ENCODE measurements at places on chromosomes 7 and 10.

- DNase-seq = no peak
Observed at GRCh38 chr7:11655642-11656041, 176.4 kb downstream of the THSD7A start.

DNA sequence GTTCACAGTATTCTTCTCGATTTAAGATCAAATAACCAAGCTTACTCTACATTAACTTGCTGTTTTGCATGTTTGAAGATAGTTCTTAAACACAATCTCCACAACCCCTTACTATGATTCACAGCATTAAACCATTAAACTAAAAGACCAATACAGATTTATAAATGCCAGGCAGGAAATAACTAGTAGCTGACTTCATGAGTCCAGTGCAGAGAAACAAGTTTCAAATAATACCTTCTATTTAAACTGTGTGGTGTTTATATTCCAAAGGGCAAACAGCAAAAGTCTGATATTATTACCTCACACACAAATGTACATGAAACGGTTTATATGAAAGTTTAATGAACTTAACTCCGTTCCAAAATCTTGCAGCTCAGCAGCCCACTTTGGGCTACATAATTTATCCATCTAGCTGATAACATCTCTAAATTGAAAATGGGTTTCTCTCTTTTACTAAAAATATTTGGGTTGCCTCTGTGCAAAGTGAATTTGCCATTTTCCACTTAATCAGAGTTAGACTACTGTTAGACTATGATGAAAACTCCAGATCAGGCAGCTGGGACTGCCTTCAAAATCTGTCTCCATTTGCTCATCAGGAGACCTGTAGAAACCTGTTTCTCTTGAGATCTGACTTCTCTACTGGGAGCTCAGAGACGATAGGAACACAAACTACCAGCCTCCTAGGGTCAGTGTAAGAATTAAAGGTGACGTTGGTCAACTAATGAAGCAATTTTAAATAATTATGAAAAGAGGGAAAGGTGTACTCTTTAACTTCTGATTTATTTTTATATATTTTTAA is 287.3 kb downstream of the FZD1 start:
- DNase-seq = no peak

GRCh38 chr10:78448470-78448869 is 414.8 kb downstream of the RPS24 start:
- DNase-seq = no peak

DNA sequence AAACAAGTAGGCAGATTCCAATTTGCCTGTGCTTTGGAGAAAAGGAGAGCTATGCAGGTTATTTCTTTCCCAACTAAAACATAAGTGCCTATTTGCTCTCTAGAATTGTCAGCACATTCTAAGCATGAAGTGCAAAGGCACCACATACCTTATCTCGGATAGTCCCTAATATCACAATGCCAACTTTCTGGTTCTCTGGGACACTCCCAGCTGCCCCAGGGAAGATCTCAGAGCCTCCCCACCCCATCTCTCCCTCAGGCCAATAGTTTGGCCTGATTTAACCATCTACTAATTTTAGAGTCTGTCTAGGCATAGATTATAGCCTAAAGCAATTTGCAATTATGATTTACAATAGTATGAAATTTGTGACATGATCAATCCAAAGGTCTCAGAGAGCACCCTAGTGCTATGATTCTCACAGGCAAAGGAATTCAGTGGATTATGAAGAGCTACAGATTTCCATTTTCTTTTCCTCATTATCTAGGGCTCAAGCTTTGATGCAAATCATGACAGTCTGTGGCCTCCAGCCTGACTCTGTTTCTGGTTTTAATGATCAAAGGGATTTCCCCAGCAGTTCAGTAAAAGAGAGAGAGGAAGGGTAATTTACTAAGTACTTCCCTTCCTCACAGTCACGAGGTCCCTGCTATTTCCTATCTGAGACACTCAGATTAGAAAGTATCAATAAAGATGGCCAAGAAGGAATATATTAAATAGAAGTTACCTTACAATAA is 29.0 kb upstream of the IL6 start:
- DNase-seq = no peak

- no peak for DNase-seq
Observed at GRCh38 chr7:104127204-104127603, 80.6 kb downstream of the ORC5 start.

- DNase-seq = no peak
Observed at GRCh38 chr10:54094321-54094720, 706.7 kb downstream of the PCDH15 start.

DNA sequence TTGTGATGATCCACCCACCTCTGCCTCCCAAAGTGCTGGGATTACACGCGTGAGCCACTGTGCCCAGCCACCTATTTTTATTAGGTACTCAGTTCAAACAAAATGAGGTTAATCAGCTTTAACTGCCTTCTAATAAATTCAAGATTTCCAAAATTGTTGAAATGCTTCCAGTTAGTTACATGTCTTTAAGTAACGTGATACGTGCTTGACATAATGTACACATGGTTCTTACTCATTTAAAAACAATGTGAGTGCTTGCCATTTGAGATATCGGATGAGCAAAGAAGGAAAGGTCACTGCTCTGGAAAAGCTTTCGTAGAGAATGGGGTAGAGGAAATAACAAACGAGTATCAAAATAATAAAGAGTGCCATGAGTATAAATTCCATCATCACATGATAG is 83.6 kb downstream of the KMT2E start:
- peak; percentile 95 for DNase-seq

- no peak for DNase-seq
Observed at GRCh38 chr10:121935702-121936101, 7.9 kb upstream of the ATE1 start.

- DNase-seq = peak; percentile 34
Observed at GRCh38 chr7:11328309-11328708, 354.6 kb downstream of the PHF14 start.

GRCh38 chr10:17805921-17806577 is 3.1 kb upstream of the MRC1 start:
- no peak for DNase-seq

DNA sequence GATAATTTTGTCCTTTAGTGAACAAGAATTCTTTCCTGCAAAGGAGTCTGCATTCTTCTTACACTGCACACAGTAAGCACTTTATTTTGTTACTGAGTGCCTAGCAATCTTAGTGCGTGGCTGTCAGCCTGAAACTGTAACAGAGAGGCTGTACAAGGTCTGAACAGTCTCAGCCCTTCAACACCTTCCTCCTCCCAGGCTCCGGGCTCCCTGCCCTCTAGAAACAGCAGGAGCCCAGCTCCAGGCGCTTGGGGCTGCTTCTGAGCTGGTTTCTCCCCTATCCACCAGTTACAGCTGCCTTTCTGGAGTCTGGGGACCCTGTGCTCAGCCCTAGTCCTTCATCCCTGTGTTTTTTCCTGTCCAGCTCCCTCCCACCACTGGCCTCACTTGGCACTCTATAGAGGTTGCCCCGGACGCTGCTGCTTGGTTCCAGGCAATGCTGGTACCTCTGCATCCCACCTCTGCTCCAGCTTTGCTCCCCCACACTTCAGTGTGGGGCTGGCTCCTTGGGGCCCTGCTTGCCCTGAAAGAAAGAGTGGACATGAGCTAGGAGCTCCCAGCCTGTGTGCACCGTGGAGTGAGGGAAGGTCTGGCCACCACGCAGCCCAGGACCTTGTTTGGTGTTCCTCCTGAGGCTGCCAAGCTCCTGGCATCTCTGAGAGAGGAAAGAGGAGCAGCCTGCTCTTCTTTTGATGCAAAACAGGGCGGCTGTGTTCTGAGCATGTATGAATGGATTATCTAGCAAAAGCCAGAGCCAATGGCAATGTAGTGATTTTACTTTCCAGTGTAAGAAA is 251.2 kb upstream of the GRB10 start:
- no peak for DNase-seq

GRCh38 chr10:23331567-23332301 is 12.9 kb downstream of the C10orf67 start:
- DNase-seq = peak; percentile 94

DNA sequence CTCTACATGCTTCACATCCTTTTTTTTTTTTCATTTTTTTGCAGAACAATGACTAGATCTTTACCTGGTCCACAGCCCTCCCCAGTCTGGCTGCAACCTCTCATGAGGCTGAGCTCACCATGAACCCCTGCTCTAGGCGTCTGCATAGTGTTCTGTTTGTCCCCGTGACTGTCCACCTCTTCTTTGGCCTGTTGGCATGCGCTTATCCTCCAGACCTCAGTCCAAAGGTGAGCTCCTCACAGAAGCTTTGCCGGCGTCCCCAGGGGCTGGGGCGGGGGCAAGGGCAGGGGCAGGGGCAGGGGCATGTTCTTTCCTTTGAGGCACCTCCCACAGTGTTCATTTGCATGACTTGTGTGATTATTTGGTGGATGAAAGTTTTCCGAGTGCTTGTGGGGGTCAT is 218.4 kb upstream of the ZNF32 start:
- DNase-seq = no peak

GRCh38 chr7:525740-526139 is 6.1 kb upstream of the PDGFA start:
- DNase-seq = no peak

GRCh38 chr7:152395112-152395511 is 40.7 kb downstream of the KMT2C start:
- peak; percentile 68 for DNase-seq

DNA sequence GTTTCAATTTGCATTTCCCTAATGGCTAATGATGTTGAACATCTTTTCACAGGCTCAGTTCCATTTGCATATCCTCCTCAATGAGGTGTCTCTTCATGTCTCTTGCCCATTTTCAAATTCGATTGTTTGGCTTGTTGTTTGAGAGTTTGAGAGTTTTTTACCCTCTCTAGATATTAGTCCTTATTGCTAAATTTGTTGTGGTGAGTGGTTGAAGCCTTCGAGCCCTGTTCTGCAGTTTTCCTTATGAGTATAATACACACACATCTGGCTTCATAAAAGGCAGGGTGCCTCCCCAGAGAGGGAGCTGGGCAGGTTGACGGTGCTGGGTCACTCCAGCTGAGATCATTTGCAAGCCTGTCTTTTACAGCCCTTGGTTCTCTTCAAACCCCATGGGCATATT is 65.1 kb downstream of the RGS10 start:
- DNase-seq = no peak

DNA sequence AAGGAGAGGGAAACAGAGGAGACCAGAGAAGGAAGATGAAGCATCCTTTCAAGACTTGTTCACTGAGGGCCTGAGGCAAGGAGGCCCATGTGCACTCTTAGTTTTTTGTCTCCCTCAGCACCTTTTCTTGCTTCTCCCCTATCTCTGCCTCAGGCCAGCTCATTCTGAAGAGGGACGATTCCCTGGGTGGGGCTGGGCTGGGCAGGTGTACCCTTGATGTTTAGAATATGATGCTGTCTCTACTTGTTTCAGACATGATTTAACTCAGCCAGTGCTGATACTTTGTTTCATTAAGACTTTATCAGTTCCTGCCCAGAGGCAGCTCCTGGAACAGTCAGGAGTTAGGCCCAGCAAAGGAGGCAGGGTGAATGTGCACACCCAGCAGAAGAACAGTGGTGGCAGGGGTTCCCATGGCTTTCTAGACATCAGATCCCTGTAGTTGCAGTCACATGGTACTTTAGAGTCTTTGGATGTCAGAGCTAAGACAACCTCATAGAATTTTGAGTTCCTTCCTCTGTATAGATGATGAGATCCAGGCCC is 3.4 kb downstream of the PRXL2A start:
- DNase-seq = no peak

DNA sequence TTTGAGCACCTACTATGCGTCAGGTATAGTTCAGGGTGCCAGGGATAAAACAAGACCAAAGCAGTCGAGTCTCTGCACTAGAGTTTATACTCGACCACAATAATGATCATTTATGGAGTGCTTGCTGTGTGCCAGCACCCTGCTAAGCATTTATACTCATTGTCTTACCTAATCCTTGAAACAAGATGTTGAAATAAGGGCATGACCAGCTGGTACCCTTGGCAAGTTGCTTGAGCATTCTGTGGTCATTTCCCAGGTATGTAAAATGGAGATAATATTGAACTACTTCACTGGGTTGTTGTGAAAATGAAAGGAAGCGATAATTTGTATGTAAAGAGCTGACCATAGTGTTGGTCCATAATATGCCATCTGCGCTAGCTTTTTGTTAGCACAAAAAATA is 185.4 kb downstream of the CYP26A1 start:
- DNase-seq = no peak

DNA sequence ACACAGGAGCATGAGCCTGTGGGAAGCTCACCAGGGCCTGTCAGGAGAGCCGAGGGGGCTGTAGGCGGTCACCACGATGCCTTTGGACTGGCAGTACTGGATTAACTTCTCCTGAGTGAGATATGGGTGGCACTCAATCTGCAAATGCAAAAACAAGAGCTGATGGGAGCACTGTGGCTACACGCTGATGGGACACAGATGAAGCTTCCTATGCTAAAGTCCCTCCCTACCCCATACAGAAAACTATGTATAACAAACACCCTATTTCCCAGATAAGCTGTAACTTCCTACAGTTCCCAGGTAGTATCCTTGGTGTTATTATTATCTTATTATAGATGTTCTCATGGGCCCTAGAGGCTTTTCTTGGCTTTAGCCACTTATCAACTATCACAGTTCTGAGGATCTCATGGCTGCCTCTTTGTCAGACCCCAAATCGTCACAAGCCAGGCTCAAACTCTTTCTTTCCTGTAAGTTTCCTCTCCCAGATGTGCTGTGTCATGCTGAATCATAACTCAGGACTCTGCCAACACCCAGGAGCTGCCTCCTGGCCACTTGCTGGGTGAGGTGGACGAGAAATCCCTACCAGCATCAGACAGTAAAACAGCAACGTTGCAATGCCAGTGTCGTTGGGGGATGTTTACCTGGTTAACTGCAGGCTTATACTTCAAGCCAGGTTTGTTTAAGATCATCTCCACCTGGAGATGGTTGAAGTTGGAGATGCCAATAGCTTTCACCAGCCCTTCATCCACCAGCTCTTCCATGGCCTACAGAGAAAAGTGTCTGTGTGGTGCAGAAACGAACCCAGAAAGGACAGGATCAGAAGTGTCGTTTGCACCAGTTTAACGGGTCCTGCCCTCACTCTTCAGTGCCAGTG is 10.3 kb downstream of the AKR1B1 start:
- peak; percentile 82 for DNase-seq

DNA sequence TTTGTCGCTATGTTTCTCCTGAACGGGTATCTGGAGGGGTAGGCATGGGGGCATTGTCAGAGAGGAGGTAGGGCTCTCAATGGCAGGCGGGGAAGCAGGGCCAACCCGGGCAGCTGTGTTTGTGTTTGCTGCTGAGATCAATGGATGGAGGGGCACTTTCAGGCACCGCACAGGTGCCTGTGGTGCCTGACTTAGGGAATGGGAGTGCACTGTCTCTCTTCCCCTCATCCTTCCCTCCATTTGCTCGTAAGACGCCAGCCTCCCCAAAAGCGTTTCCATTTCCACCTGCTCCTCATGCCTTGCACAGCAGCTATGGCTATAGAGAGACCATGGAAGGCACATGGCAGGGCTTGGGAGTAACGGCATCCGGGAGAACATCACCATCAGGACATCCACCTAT is 615.9 kb upstream of the FOXK1 start:
- no peak for DNase-seq

DNA sequence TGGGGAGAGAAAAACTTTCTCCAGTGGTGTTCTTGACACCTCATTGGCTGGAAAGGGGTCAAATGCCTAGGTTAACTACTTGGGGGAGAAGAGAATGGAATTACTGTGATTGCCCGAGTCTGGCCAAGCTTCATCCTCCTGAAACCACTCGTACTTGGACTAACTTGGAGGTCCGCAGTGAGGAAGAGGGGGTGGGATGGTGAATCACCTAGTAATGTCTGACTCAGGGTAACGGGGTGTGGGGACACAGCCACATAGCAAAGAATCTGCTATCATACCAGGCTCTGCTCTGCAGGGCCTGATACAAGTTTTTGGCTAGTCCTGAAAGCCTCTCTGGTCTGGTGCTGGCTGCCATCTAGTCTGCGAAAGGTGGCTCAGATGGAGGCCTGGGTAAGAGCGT is 190.9 kb downstream of the RPS24 start:
- DNase-seq = peak; percentile 66

All from fibroblast of skin of back (primary cell).